Ascending aorta (tissue), 2 donors: ENCODE measurements at places on chromosomes 11 and 22.

- no peak overlapping the region for H3K4me3 ChIP-seq
- H3K36me3 ChIP-seq = no peaks in the 10 kb centered on the region
- H3K27me3 ChIP-seq = no peaks in the 10 kb centered on the region
- no peak for DNase-seq
These were observed 147.1 kb upstream of the ARHGAP20 start for GRCh38 chr11:110859240-110859840.

GRCh38 chr11:86034710-86035109, 34.2 kb downstream of the PICALM start:
- H3K27ac ChIP-seq = no peak overlapping the region
- H3K27me3 ChIP-seq = no peaks in the 10 kb centered on the region
- H3K36me3 ChIP-seq = no peaks in the 10 kb centered on the region
- H3K4me3 ChIP-seq = no peak overlapping the region
- no peak for DNase-seq
- H3K4me1 ChIP-seq = peaks cover 33% of the 10 kb centered on the region

DNA sequence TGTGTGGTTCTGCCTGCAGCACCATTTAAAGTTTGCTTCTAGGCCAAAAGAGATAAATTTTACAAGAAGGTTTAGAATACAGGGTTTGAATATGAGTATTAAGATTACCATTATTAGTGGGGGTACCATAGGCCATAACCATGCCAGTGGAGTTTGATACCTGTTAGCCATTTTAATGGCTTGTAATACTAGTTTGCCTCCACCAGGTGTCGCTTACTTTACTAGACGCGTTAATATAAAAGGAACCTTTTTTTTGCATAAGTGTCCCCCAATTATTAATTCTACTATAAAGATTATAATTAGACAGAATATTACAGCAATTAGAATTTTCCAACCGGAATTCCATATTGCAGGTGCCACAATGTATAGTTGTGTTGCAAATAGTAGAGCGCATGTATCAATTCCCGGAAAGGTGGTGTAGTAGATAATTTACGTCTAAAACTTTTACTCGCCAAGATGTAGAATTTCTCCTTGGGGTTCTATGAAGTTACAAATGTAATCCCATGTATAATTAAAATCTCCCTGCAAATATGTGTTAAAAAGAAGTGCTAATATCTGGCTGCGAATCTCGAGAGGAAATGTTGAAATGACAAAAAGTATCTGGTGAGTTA, 16.1 kb downstream of the MS4A6E start:
- no peak overlapping the region for H3K4me3 ChIP-seq
- no peaks in the 10 kb centered on the region for H3K27me3 ChIP-seq
- DNase-seq = no peak
- H3K27ac ChIP-seq = no peak overlapping the region

- DNase-seq = no peak
- H3K36me3 ChIP-seq = no peaks in the 10 kb centered on the region
These were observed 2.3 kb downstream of the RASL10A start for GRCh38 chr22:29313126-29313575.

DNA sequence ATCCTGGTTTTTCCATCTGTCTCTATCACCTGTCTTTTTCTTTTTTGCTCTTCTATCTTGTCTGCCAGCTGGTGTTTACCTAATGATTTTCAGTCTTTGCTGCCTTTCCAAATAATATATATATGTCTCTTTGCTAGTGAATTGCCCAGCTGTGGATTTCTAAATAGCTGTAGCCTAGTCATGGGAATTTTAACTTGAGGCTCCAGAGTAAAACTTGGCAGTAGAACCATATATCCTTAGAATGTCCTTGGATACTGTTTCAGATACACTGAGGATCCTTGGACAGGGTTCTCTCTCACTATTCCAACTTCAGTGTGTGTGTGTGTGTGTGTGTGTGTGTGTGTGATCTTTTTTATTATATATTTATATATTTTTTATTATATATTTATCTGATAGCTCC, 2285.3 kb downstream of the LRRC4C start:
- H3K4me1 ChIP-seq = no peaks in the 10 kb centered on the region
- H3K27ac ChIP-seq = no peak overlapping the region
- no peak overlapping the region for H3K4me3 ChIP-seq
- H3K36me3 ChIP-seq = no peaks in the 10 kb centered on the region
- no peak for DNase-seq

- no peak for DNase-seq
- H3K4me3 ChIP-seq = no peak overlapping the region
- H3K27ac ChIP-seq = no peak overlapping the region
- H3K27me3 ChIP-seq = no peaks in the 10 kb centered on the region
- H3K36me3 ChIP-seq = no peaks in the 10 kb centered on the region
These were observed 89.6 kb downstream of the FANCF start for GRCh38 chr11:22536071-22536470.

GRCh38 chr22:43731988-43732387, 80.1 kb downstream of the EFCAB6 start:
- H3K36me3 ChIP-seq = no peaks in the 10 kb centered on the region
- H3K4me1 ChIP-seq = no peaks in the 10 kb centered on the region
- no peak overlapping the region for H3K4me3 ChIP-seq

- no peaks in the 10 kb centered on the region for H3K27me3 ChIP-seq
- H3K4me3 ChIP-seq = peak within 1 kb of the TSS; percentile 88
- peaks cover 6% of the 10 kb centered on the region for H3K4me1 ChIP-seq
These were observed at the start of gene DLG2 for GRCh38 chr11:85627332-85627997. TSS of gene DLG2 (minus strand) at chr11:85627344.

DNA sequence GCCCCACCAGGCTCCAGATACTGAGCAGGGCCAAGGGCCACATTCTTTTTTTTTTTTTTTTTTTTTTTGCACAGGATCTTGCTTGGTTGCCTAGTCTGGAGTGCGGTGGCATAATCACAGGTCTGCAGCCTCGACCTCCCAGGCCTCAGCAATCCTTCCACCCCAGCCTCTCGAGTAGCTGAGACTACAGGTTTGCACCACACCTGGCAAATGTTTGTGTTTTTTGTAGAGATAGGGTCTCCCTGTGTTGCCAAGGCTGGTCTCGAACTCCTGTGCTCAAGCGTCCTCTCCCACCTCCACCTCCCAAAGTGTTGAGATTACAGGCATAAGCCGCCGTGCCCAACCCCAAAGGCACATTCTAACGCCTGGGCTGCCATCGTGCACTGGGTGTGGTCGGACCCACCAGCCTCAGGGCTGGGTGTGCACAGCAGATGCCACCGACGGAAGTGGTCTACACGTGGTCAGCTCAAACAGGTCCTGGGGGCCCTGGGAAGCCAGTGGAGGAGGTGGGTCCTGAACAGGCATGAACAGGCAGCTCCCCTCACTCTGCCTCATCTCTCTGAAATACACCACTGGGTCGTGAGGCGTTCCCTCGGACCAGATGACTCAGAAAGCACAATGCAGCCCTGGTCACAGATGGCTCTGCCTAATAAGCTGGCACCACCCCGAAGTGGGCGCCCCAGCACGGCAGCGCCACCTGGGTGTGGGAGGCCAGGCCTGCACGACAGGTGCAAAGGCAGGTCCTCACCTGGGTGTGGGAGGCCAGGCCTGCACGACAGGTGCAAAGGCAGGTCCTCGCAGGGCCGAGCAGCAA, 5.1 kb upstream of the B4GALNT4 start:
- no peak overlapping the region for H3K4me3 ChIP-seq
- no peak for DNase-seq

DNA sequence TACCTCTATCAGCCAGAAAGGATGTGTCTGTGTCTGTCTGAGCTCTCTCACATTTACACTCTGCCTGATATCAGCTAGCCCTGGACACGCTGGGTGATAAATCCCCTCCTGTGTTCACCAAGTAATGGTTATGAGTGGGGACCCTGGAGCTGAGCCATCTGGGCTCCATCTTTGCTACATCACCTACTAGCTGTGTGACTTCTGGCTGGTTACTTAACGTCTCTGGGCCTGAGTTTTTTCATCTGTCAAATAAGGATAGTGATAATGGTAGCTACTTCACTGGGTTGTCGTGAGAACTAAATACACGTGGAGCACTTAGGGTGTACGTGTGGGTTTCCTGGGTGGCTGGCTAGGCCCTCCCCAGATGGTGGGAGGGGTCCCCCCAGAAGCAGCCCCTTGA, 22.9 kb downstream of the UQCR10 start:
- no peak overlapping the region for H3K4me3 ChIP-seq
- H3K27me3 ChIP-seq = no peaks in the 10 kb centered on the region
- no peaks in the 10 kb centered on the region for H3K4me1 ChIP-seq
- DNase-seq = no peak
- H3K36me3 ChIP-seq = peaks cover 61% of the 10 kb centered on the region

GRCh38 chr11:69513663-69514224, 32.3 kb downstream of the LINC01488 start:
- H3K36me3 ChIP-seq = no peaks in the 10 kb centered on the region
- H3K4me3 ChIP-seq = no peak overlapping the region
- no peak overlapping the region for H3K27ac ChIP-seq
- DNase-seq = no peak

DNA sequence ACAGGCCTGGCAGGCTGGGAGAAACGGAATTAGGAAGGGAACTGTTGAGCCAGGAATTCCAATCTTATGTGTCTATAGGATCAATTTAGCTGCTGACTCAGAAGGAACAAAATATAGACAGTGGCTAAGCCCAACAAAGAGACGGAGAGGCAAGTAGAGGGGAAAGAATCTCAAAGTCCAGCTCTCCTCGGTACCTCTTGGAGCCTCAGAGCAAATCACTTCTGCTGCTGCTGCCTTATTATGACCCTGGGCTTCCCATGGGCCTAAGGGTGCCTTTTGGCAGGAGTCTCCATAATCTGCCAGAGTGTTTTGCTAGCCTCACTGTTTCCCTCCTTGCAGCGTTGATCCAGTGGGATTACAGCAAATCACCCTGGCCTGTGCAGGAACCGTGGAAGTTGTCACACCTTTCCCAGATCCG, 31.7 kb downstream of the PAX6 start:
- no peak overlapping the region for H3K27ac ChIP-seq
- H3K27me3 ChIP-seq = no peaks in the 10 kb centered on the region
- H3K4me3 ChIP-seq = no peak overlapping the region

DNA sequence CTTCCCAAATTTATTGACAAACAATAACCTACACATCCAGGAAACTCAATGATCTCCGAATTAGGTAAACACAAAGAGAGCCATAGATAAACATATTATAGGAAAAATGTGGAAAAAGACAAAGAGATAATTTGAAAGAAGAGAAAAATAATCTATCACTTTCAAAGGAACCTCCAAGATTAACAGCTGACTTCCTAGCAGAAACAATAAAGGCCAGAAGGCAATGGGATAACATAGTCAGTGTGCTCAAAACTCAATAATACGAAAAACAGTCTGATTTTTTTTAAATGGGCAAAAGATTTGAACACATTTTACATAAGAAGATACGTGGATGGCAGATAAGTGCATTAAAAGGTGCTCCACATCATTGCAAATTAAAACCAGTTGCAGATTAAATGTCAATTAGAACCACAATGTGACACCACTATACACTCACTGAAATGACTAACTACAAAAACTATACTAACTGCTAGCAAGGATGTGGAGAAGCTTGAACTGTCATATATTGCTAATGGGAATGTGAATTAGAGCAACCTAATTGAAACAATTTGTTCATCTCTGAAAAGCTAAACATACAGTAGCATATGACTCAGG, 300.4 kb downstream of the TMEM135 start:
- DNase-seq = no peak
- no peaks in the 10 kb centered on the region for H3K36me3 ChIP-seq
- H3K4me3 ChIP-seq = no peak overlapping the region
- no peaks in the 10 kb centered on the region for H3K27me3 ChIP-seq

- no peak overlapping the region for H3K27ac ChIP-seq
- H3K4me1 ChIP-seq = no peaks in the 10 kb centered on the region
- no peak overlapping the region for H3K4me3 ChIP-seq
- H3K36me3 ChIP-seq = no peaks in the 10 kb centered on the region
These were observed 37.9 kb upstream of the NUP160 start for GRCh38 chr11:47886096-47886495.

GRCh38 chr22:47561766-47562165, 799.3 kb downstream of the TBC1D22A start:
- H3K27me3 ChIP-seq = no peaks in the 10 kb centered on the region
- DNase-seq = no peak
- no peak overlapping the region for H3K27ac ChIP-seq
- no peak overlapping the region for H3K4me3 ChIP-seq
- H3K36me3 ChIP-seq = no peaks in the 10 kb centered on the region

GRCh38 chr22:36052505-36052941, 23.9 kb upstream of the RBFOX2 start:
- H3K4me1 ChIP-seq = no peaks in the 10 kb centered on the region
- H3K27ac ChIP-seq = no peak overlapping the region
- no peaks in the 10 kb centered on the region for H3K36me3 ChIP-seq

GRCh38 chr11:44629732-44630345, 64.4 kb downstream of the CD82 start:
- peaks cover 3% of the 10 kb centered on the region for H3K4me1 ChIP-seq
- no peak for DNase-seq
- no peaks in the 10 kb centered on the region for H3K36me3 ChIP-seq
- no peak overlapping the region for H3K27ac ChIP-seq

DNA sequence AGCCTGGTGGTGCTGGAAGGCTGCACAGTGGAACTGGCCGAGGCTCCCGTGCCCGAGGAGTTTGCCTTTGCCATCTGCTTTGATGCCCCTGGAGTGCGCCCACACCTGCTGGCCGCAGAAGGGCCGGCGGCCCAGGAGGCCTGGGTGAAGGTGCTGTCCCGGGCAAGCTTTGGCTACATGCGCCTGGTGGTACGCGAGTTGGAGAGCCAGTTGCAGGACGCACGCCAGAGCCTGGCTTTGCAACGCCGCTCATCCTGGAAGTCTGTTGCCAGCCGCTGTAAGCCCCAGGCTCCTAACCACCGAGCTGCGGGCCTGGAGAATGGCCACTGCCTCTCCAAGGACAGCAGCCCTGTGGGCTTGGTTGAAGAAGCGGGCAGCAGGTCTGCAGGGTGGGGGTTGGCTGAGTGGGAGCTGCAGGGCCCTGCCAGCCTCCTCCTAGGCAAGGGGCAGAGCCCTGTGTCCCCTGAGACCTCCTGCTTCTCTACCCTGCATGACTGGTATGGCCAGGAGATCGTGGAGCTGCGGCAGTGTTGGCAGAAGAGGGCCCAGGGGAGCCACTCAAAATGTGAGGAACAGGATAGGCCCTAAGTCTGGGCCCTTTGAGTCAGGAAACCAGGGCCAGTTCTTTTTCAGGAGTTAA, 1.9 kb upstream of the SMDT1 start:
- H3K4me1 ChIP-seq = no peaks in the 10 kb centered on the region
- peak overlapping the region; percentile 96 for H3K27ac ChIP-seq
- no peak overlapping the region for H3K4me3 ChIP-seq
- DNase-seq = no peak
- peaks cover 10% of the 10 kb centered on the region for H3K36me3 ChIP-seq
- no peaks in the 10 kb centered on the region for H3K27me3 ChIP-seq

GRCh38 chr22:37284126-37284804, 2.0 kb downstream of the CYTH4 start:
- no peaks in the 10 kb centered on the region for H3K36me3 ChIP-seq
- no peaks in the 10 kb centered on the region for H3K4me1 ChIP-seq
- H3K27me3 ChIP-seq = peaks cover 6% of the 10 kb centered on the region
- DNase-seq = no peak
- no peak overlapping the region for H3K4me3 ChIP-seq
